CD4-positive, alpha-beta memory T cell (primary cell): ENCODE measurements at places on chromosomes 1 and 21. TPM values are rescaled to one million over a fixed set of nuclear protein-coding genes. Genes with fewer than 3 reads are reported as not detected.

The TMCO2 gene
- total RNA-seq = not detected

The IPO13 gene
- 18.5 TPM for total RNA-seq

The OLIG2 gene
- total RNA-seq = not detected

The ERICH3 gene
- total RNA-seq = not detected

The FLG gene
- not detected for total RNA-seq

The IL19 gene
- not detected for total RNA-seq

The RAVER2 gene
- 1.7 TPM for total RNA-seq

The GABPA gene
- 28.4 TPM for total RNA-seq

The CELA3A gene
- total RNA-seq = not detected

The RGS7 gene
- not detected for total RNA-seq

The DMRTA2 gene
- not detected for total RNA-seq

The ASCL5 gene
- 0.30 TPM for total RNA-seq

The ANGPTL1 gene
- total RNA-seq = not detected
